ENCODE measurements at places on chromosomes 2 and 18. TPM values are rescaled to one million over a fixed set of nuclear protein-coding genes. Genes with fewer than 3 reads are reported as not detected.

Gene EIPR1
- total RNA-seq: 118 TPM

GRCh38 chr2:14288016-14288415 is 344.5 kb upstream of the LRATD1 start:
- DNase-seq: no peak

- no peak for DNase-seq
Measured at GRCh38 chr2:19101968-19102367, 256.5 kb downstream of the OSR1 start.

- no peak for DNase-seq
Measured at GRCh38 chr2:16387461-16387984, 278.1 kb downstream of the CYRIA start.

DNA sequence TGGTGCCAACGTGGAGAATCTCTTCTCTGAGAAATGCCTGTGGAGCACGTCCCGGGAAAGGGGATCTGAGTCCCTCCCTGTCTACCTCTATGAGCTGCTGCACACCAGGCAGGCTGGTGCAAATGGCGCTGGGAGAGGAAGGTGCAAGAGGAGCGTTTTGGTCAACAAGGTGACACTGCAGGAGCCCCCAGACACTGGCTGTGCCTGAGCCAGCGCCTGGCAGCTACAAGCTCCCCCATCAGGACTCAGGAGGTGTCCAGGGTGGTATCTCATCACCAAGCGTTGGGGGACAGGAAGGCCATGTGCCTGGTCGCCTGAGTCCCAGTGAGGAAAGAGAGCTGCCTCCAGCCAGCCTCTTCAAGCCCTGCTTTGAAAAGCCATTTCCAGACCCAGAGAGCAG is 173.4 kb downstream of the TNS1 start:
- no peak for DNase-seq

DNA sequence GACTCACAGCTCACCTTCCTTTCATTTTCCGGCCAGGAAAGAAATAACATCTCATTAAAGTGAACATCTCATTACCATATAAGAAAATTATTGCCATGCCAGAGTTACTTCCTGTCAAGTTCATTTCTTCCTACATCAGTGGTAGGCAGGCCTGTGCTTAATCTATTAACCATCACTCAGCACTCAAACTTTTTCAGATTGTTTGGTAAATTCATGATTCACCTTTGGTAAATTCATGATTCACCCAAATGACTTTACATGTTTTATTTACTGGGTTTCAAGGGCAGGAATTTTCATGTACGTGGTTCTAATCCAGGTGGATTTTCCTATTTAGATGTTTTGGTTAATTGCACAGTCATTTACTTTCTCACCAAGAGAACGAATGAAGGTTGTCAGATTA is 116.5 kb downstream of the CSRNP3 start:
- no peak for DNase-seq

DNA sequence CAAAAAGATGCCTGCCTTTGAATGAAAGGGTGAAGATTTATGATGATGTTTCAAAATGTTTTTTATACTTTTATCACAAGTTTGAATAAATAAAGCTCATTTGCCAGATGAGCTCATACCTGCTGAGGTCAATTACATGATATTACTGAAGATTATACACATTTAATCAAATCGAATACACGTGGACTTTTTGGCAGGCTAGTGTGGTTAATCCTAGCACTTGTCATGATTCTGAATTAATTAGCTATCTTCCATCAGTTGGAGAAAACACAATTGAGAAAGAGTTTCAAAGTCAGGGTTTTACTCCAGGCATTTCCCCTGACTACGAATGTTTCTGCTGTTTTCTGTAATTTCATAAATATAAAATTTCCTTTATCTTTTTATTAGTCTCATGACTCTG is 54.4 kb downstream of the LRPPRC start:
- no peak for DNase-seq

DNA sequence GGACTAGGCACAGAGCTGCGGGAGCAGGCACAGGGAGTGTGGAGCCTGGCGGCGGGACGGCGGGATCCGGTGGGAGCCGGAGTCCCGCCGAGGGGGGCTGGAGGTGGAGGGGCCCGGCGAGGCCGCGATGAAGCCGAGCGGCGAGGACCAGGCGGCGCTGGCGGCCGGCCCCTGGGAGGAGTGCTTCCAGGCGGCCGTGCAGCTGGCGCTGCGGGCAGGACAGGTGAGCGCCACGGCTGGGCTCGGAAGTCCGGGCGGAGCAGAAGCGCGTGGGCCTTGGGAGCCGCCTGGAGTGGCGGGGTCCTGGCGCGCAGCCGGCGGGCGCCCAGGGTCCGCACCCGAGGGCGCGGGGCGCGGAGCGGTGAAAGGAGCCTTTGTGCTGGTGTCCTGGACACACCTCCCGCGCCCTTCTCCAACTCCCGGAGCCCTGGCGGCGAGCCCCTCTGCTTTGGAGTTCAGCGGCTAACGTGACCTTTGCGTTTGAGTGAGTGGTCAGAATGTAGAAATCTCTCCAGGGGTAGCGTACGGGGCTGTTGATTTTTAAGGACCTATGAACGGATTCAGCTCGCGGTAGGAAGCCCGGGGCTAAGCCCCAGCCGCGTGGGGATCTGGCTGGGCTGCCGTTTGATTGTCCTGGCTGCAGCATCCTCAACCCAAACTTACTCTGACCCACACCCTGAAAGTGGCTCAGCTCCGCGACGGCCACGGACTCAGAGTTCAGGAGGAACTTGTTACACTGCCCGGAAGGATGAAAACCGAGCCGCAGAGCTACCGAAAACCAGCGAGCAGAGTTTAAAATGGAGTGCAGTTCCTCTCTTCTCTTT is 448 bp downstream of the IMPA2 start:
- DNase-seq: no peak

- DNase-seq: no peak
Measured at GRCh38 chr2:197210430-197210829, 100.2 kb downstream of the ANKRD44 start.

DNA sequence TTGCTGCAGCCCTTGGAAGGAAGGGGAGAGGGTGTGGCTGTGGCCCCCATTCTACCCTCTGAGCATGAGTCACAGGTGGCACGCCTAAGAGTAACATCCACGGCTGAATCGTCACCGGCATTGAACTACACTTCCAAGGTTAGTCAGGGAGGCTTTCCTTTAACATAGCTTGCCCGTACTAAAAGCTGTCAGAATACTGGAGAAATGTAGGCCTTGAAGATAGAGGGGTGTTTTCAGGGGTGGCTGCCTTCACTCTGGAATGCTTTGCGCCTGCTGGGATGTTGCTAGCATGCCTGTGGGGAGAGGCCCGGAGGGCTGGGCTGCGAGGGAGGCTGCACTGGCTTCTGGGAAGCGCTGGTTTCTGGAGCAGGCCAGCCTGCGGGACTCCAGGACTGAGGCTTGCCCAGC is 333.7 kb downstream of the AGAP1 start:
- DNase-seq: peak; percentile 81

GRCh38 chr2:150374492-150374891 is 113.0 kb downstream of the RND3 start:
- no peak for DNase-seq

DNA sequence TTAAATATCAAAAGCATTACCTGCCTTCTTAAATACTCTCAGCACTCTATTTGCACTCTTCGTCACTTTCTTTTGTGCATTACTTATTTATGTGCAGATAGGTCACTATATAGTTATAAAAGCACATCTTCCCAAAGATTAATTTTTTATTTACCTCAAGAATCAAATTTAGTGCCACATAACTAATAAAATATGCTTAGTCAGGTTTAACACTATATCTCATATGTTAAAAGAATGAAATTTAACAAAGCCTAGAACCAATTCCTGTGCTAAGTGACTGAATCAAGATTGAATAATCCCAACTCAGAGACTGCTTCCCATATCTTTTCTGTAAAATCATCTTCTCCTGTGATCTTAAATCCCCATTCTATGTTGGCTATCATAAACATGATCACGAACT is 957.5 kb upstream of the NXPH2 start:
- DNase-seq: no peak

- peak; percentile 31 for DNase-seq
Measured at GRCh38 chr18:52312346-52312745, 27.7 kb upstream of the DCC start.

- DNase-seq: peak; percentile 54
Measured at GRCh38 chr2:222024932-222025880, 273.6 kb downstream of the PAX3 start.

- DNase-seq: no peak
Measured at GRCh38 chr2:22912398-22912797, 472.6 kb upstream of the KLHL29 start.

DNA sequence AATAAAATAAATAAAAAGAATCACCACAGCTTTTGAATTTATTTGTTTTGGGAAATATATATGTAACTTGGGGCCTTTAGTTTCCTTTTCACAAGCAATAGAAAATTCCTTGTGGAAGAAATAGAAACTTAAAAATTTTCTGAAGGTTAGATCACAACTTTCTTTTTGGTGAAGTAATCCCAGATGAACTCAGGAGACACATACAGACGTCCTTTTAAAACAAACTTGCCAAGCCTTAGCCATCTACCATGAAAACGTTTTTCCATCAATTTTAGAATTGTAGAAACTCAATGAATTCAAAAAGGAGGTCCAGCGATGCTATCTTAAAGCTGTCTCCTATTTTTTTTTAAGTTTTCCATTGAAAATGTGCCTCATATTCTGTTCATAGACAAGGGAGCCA is 225.6 kb downstream of the ASXL3 start:
- DNase-seq: no peak

GRCh38 chr18:11578799-11579198 is 30.6 kb upstream of the SLC35G4 start:
- DNase-seq: no peak

All from A172 (cell line).